T-helper 2 cell treated with Interferon-gamma antibody and Interleukin-4, amounts not matched to agents 100 ng/mL and 5 ng/mL, for 36 hours (primary cell): ENCODE measurements at places on chromosomes 12 and 14. TPM values are rescaled to one million over a fixed set of nuclear protein-coding genes. Genes with fewer than 3 reads are reported as not detected.

Gene ADAMTS20
- not detected in 2 replicates for total RNA-seq

Gene BRI3BP
- total RNA-seq: 27.8 and 28.8 TPM in 2 replicates

Gene SERPINA9
- not detected in 2 replicates for total RNA-seq

Gene SDR9C7
- not detected in 2 replicates for total RNA-seq

Gene ERGIC2
- 67.4 and 68.6 TPM in 2 replicates for total RNA-seq

Gene SPPL3
- total RNA-seq: 29.6 and 33.8 TPM in 2 replicates

Gene PCED1B
- total RNA-seq: 38.8 and 42.3 TPM in 2 replicates

Gene GOLGA5
- total RNA-seq: 18.2 and 19.9 TPM in 2 replicates

Gene HOXC12
- not detected in 2 replicates for total RNA-seq

Gene SARNP
- 76.1 and 84.4 TPM in 2 replicates for total RNA-seq

Gene STXBP6
- total RNA-seq: not detected in 2 replicates

Gene PAPLN
- total RNA-seq: 0.25 and 0.68 TPM in 2 replicates
